ENCODE measurements at places on chromosomes 2 and 18. TPM values are rescaled to one million over a fixed set of nuclear protein-coding genes. Genes with fewer than 3 reads are reported as not detected.

DNA sequence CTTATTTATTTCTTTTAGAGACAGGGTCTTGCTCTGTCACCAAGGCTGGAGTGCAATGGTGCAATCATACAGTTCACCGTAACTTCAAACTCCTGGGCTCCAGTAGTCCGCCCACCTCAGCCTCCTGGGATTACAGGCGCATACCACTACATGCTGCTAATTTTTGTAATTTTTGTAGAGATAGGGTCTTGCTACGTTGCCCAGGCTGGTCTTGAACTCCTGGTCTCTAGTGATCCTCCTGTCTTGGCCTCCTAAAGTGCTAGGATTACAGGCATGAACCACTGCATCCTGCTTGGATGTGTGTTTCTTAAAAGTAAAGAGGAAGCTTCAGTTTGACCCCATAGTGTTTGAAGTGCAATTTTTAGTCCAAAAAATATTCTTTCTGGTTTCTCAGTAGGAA, 105.0 kb upstream of the KIF5C start:
- no peak for DNase-seq

GRCh38 chr2:23772056-23772455, 154.9 kb downstream of the ATAD2B start:
- DNase-seq = no peak

DNA sequence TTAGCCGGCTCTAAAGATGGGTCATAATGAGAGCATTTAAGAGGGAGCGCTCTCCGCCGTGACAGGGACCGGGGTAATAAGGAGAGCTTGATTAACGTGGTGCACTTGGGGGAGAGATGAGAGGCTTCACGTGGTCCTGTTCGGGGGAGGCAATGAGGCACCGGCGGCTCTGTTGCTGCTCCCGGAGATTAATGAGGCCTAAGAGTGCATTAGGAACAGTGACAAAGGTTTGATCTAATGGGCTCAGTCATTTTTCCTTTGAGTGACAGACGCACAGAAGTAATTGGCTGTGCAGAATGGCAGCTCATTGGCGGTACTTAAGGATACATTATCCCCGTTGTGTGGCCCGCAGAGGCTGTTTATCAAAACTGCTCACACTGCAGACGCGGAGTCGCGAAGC, 250.7 kb downstream of the GBX2 start:
- DNase-seq = no peak

- DNase-seq = no peak
These were observed 12.1 kb upstream of the PXDN start for GRCh38 chr2:1756456-1756855.

- no peak for DNase-seq
These were observed 18.1 kb upstream of the PKDCC start for GRCh38 chr2:42029639-42030199.

- DNase-seq = peak; percentile 92
These were observed 151.2 kb downstream of the ANTXR1 start for GRCh38 chr2:69164061-69164778.

DNA sequence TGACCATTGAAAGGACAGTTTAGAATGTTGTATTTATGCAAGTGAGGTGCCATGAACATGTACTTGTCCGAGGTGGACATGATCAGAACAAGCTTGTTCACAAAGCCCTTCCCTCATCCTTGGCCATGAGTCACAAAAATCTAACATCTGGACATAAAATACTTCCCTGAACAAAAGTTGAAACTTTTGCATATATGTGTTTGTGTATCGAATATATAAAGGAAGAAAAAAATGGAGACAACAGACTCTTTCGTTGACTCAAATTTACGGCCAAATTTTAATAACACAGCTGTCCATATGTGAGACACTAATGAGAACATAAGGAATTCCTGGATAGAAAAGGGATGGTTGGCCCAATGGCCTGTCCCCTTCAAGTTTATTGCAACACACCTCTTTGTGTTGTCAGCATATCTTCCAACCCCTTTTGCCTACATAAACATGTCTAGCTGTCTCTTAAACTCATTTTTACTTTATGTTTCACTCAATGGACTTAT, 19.4 kb upstream of the ZEB2 start:
- no peak for DNase-seq

- DNase-seq = no peak
These were observed 125.9 kb downstream of the TMEM131 start for GRCh38 chr2:97869722-97870346.

DNA sequence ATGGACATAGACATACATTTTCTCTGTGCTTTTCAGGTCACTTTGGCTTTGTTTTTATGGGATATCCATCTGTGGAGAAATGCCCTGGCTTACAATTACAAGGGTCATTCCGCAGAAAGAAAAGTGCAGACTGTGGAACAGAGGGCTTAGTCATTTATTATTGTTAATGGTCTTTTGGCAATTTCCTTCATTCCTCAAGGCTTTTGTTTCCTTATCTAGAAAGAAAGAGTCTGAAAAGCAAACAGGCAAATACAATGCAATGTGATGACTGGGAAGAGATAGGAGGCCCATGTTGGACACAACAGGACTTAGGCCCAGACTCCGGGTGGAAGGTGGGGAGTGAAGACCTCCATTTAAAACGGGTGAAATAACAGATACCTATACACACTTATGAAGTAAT, 129.5 kb upstream of the CAVIN2 start:
- DNase-seq = peak; percentile 79

DNA sequence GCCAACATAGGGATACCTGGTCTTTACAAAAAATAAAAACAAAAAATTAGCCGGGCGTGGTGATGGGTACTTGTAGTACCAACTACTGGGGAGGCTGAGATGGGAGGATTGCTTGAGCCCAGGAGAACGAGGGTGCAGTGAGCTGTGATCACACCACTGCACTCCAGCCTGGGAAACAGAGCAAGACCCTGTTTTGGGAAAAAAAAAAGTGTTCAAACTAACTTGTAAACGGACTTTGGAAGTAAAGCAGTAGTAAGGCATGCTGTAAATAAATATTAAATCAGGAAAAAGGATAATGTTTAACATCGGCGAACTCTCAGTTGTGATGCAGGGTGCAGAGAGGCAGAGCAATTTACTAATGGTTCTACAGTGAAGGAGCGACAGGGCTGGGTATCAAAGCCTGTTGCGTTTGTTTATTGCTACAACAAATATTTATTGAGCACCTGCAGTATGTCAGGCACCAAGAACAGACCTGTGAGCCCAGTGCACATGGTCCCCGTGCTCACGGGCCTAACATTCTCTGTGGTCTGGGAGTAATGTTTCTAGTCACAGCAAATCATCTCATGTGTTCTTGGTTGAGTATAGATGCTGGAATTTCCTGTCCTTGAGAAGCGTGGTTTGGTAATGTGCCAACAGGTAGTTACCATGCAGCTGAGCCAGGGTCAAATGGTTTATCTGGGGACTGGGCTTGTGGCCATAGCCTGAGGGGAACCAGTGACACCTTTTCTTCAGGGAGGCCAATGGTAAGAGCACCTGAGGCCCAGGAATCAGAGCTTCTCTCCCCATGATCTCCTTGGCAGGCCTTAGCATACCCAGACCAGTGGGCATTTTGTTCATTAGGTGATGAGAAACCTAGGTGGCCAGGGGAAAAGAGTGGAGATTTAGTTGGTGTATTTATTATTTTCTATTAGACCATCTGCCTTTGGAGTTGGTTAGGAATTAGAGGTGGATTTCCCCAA, 27.9 kb upstream of the GREB1 start:
- DNase-seq = peak; percentile 77

The PRSS56 gene
- total RNA-seq = not detected

The TDRD15 gene
- not detected for total RNA-seq

The LHCGR gene
- not detected for total RNA-seq

The CD8A gene
- total RNA-seq = not detected

The AFF3 gene
- 2.6 TPM for total RNA-seq

The CD207 gene
- not detected for total RNA-seq

Measured in M059J (cell line).